ENCODE measurements at places on chromosomes 11 and 22. TPM values are rescaled to one million over a fixed set of nuclear protein-coding genes. Genes with fewer than 3 reads are reported as not detected.
A peak's percentile ranks its signal among the peaks of the same experiment; 100 is the strongest.

The CFAP300 gene
- 4.9 TPM for total RNA-seq

DNA sequence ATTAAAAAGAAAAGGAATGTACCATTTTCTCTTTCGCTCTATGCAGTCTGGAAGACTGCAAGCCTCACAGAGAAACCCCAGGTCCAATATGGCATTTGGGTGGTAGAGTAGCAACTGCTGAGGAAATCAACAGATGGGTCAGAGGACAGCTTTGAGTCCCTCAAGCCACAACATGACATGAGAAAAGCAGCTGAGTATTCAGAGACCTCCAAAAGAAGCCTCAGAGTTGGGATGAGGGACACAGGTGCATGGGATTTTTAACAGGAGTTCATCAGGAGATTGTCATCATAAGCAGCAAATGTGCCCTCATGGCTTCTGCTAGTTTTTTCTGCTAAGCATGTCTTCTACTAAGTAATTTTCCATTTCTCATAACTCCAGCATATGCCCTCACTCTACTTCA is 111.6 kb downstream of the BLID start:
- peaks cover 6% of the 10 kb centered on the region for H3K4me1 ChIP-seq
- H3K4me3 ChIP-seq, result no peak overlapping the region
- H3K36me3 ChIP-seq, result no peaks in the 10 kb centered on the region
- no peaks in the 10 kb centered on the region for H3K27me3 ChIP-seq
- no peak overlapping the region for H3K27ac ChIP-seq

DNA sequence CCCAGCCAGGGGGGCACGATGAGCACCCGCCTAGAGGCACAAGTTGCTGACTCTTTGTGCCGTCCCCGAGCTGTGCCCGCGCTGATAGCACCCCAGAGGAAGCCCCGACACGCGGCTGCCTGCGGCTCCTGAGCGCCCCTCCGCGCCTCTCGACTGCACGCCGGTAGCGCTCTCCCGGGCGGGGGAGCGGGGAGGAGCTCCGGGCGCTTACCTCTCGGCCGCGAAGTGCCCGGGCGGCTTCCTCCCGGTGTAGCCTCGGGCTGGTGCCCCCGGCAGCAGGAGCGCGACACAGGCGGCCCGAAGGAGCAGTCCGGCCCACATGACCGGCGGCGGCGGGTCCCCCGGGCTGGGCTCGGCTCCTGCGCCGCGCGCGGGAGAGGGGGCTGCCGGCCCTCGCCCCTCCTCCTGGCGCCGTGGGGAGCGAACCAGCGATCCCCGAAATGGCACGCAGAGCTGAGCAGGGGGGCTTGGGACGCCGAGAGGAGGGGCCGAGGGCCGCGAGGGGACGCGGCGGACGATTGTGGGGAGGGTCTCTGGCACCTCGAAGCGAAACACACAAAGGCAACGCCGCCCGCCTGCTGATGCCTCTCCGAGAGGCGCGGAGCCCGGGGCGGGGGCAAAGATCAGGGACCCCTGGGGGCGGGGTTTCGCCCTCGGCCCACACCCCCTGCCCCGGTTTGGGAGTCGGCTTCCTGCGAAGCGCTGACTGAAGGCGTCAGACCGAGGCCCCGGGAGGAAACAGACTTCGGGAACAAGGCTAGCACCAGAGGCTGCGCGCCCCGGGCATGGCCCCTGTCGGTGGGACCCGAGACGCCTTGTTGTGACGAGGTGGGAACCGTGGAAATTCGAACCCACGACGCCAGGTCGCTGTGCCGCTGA is at the start of gene VWCE:
VWCE (minus strand) TSS at position 600 of the 879 bp plus-strand sequence; CDS start at position 321, 279 bp downstream.
- H3K27ac ChIP-seq, result peak within 1 kb of the TSS; percentile 44
- H3K27me3 ChIP-seq, result no peaks in the 10 kb centered on the region

The IGLL1 gene
- not detected for total RNA-seq

DNA sequence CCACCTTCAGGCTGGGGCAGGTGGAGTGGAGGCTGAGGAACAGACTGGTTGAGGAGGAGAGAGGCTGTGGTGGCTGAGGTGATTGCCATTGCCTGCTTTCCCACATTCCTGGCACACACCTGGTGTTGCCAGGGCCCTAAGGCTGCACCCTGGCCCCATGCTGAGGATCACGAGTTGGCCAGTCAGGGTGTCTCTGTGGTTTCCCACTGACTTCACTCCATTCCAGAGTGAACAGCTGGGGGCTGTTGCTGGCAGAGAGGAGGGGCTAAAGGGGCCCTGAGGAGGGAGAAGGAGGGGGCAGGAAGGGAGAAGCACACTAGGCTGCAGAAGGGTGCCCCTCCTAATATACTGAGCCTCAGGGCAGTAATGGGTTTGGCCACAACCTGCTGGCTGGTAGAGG is 1.8 kb downstream of the TMEM86A start:
- peaks cover 9% of the 10 kb centered on the region for H3K27me3 ChIP-seq
- H3K36me3 ChIP-seq, result no peaks in the 10 kb centered on the region

DNA sequence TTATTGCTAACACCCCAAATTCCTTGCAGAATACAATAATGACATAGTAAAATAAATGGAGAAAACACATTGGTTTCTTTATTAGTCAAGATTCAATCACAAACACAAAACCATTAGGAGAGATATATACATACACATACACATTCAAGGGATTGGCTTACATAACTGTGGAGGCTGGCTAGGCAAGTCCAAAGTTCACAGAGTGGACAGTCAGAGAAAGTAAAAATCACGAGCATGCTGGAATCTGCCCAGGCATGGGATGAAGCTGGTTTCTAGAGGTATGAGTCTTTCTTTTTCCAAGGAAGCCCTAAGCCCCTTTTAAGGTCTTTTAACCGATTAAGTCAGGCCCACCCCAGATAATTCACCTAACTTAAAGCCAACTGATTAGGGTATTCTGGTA is 13.6 kb upstream of the OR56B1 start:
- no peak for DNase-seq
- H3K4me1 ChIP-seq, result peaks cover 23% of the 10 kb centered on the region
- no peaks in the 10 kb centered on the region for H3K36me3 ChIP-seq

The TMPRSS5 gene
- 1.6 TPM for total RNA-seq

DNA sequence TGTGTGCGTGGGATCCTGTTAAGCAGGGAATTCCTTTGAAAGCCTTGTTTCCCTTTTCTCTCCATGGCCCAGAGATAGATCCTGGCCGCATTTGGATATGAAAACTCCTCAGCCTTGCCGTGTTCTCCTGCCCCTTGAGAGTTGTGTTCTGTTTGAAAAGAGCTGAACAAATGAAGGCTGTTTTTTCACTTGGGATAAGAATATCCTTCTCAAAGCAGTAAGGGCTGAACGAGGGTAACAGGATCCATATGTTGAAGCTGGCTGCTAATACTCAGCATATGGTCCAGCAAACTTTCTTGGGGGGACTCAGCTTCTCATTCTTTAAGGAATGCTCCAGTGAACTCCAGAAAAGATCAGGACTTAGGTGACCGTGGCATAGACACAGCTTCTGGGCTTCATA is 114.5 kb upstream of the TTC12 start:
- no peak overlapping the region for H3K27ac ChIP-seq
- peaks cover 9% of the 10 kb centered on the region for H3K4me1 ChIP-seq
- DNase-seq, result no peak
- no peaks in the 10 kb centered on the region for H3K36me3 ChIP-seq

DNA sequence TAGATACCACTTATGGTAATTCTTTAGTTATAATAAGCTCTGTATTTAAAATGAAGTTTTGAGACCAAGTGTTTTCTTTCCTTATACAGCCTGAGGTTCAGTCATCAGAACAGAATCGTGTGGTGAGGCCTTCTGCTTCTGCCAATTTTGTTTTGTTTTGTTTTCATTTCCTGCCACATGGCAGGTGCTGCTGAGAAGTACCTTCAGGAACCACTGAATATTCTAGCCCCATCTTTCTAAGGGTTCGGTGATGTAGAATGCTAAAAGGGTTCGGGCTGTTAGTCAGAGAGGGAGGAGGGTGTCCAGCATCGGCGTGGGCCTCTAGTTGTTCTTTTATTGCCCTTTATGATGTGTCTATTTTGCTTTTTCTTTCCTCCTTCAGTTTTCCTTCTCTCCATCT is 25.8 kb downstream of the TNRC6B start:
- peaks cover 6% of the 10 kb centered on the region for H3K36me3 ChIP-seq
- no peak for DNase-seq
- H3K4me1 ChIP-seq, result peaks cover 45% of the 10 kb centered on the region
- H3K4me3 ChIP-seq, result no peak overlapping the region

DNA sequence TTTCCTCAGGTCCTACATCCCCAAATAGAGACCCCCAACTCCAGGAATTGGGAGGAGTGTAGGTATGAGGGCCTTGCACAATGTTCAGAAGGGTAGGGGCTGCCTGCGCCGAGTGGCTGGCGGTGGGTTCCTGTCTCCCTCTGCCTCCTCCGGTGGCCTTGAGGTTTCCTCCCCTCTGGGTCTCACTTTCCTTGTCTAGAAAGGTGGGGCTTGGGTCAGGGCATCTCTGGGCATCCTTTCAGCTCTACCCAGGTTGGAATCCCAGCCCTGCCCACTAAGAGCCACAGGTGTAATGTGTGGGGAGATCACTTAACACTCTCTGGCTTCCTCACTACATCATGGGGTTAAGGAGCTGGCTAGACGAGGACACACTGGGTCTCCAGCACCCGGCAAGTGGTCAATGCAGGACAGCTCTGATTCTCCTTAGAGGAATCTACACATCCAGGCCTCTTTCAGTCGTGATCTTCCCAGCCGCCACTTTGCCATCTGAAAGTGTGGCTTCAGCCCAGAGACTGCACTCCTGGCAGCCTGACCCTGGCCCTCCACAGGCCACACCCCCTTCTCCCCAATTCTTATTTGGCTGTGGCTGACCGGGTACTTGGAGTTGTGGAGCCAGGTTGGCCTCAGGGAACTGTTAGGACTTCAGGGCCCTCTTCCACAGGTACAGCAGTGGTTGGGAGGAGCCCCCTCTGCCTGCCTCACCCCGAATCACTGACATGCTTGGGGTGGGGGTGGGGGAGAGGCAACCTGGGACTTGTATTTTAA is 22.1 kb downstream of the PRDM11 start:
- no peak overlapping the region for H3K27ac ChIP-seq
- H3K4me1 ChIP-seq, result peaks cover 17% of the 10 kb centered on the region
- no peaks in the 10 kb centered on the region for H3K27me3 ChIP-seq

The OR52H1 gene
- not detected for total RNA-seq

- H3K36me3 ChIP-seq, result no peaks in the 10 kb centered on the region
- peaks cover 7% of the 10 kb centered on the region for H3K4me1 ChIP-seq
- H3K27ac ChIP-seq, result no peak overlapping the region
- H3K4me3 ChIP-seq, result no peak overlapping the region
- DNase-seq, result peak; percentile 53
Observed at GRCh38 chr22:48188231-48188721, 1425.8 kb downstream of the TBC1D22A start.

DNA sequence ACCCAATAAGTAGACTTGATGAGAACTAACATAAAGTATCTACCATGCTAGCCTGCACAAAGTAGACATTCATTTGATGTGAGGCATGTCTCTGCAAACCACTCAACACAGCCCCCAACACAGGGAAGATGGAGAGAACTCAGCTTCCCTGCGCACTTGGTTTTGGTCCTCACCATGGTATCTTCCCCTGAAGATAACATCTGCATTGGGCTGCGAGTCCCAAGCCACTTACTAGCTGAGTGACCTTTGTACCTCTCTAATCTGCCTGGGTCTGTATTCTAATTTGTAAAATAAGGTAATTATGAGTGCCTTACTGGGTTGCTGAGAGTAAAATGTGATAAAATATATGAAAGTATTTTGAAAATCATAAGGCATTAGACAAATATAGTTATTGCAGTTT is 30.7 kb downstream of the PPFIA1 start:
- H3K4me1 ChIP-seq, result peaks cover 54% of the 10 kb centered on the region
- no peak for DNase-seq
- H3K27ac ChIP-seq, result no peak overlapping the region
- peaks cover 5% of the 10 kb centered on the region for H3K36me3 ChIP-seq
- no peaks in the 10 kb centered on the region for H3K27me3 ChIP-seq
- no peak overlapping the region for H3K4me3 ChIP-seq

The RPLP2 gene
- total RNA-seq, result 1,514 TPM

DNA sequence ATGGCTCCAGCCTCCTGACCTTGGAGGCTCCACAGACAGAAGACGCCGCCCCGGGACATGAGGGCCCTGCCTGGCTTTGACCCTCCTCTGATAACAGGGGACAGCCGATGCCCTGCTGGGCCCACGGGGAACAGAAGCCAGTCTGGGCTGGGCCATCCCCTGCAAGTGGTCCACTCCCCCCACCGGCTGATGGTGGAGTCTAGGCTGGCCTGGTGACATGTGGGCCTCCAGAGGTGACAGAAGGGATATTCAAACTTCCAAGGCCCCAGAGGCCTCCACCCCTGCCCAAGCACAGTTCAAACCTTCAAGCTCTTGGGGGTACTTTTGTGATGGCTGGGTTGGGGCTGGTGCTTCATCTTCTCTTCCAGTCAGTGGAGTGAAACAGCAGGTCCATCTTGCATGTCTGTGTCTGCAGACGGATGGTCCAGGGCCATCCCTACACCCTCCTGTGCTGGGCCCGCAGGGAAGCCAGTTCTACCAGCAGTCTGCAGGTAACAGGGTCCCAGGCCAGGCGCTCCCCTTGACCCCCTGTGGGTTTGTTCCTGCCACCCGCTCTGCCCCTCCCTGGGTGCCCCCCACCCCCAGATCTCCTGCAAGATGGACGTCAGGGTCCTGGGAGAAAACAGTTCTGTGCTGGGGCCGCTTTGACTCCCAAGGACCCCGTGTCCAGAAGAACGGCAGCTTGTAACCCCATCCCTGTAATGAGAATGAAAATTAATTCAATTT is 929.9 kb downstream of the BRD1 start:
- peak; percentile 81 for DNase-seq
- H3K27me3 ChIP-seq, result no peaks in the 10 kb centered on the region
- no peak overlapping the region for H3K4me3 ChIP-seq
- H3K36me3 ChIP-seq, result no peaks in the 10 kb centered on the region

The RBM14 gene
- total RNA-seq, result 59.2 TPM

The SYCE3 gene
- total RNA-seq, result not detected

The ARCN1 gene
- total RNA-seq, result 189 TPM

The SCT gene
- not detected for total RNA-seq

DNA sequence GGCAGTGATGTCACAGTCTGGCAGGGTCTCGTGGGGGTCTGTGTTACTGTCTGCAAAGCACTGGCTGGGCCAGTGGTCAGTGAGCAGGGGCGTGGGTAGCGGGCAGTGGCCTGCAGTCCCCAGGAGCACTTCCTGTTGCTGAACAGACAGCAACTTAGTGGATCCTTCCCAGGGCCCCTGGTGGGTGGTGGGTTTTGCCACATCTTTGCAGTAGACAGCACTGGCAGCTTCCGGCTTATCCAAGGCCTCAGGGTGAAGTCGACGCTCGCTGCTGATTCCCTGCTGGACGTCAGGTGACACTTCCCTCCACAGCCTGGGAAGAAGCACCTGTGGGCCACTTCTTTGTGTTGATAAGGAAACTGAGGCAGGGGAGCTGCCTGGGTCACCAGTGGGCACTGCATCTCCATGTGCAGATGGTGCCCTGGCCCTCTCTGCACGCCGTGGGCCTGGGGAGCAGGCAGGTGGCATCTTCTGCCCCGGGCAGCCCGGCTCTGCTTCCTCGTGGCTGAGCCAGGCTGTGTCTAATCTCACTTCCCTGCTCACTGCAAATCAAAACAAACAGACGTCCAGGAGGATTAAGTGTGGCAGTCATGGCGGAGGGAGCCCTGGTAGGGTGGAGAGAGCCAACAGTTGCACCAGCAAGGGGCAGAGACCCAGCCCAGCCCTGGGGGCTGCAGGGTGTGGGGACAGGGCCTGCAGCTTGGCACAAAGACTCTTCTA is 79.8 kb downstream of the KCNQ1 start:
- peaks cover 20% of the 10 kb centered on the region for H3K27me3 ChIP-seq
- no peak overlapping the region for H3K4me3 ChIP-seq
- DNase-seq, result peak; percentile 79
- no peaks in the 10 kb centered on the region for H3K36me3 ChIP-seq
- H3K4me1 ChIP-seq, result peaks cover 3% of the 10 kb centered on the region

The ZNHIT2 gene
- 9.8 TPM for total RNA-seq

All from osteocyte (in vitro differentiated cells).